ENCODE measurements at places on chromosomes 3 and 15.

DNA sequence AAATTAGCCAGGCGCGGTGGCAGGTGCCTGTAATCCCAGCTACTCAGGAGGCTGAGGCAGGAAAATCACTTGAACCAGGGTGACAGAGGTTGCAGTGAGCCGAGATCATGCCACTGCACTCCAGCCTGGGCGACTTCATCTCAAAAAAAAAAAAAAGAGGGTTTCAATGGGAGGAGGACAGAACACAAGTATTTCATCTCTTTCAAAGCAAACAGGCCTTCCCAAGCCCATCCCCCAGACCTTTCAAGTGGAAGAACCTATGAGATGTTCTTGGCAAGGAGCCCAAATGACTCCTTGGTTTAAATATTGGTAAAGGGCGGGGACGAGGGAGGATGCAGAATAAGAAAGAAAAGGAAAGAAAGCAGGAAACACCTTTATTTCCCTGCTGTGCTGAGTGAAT, 62.2 kb upstream of the MCF2L2 start:
- no peak for DNase-seq

GRCh38 chr3:107680698-107681097, 157.9 kb downstream of the BBX start:
- no peak for DNase-seq

DNA sequence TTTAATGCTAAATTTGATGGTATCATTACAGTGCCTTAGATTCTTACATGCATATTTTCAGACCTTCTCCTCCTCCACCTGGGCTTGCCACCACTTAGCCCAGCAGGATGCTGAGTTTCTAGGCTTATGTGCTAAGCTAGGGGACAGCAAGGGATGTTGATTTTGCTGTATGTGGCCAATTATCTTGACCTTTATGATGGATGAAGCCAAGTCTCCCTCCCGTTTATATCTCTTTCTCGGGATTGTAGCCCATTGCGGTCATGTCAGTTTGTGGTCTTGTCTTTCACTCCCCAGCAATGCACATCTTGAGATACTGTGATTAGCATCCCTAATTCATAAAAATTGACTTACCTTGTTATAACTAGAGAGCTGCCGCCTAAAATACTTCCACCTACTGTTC, 278.7 kb upstream of the SOX2 start:
- no peak for DNase-seq

- DNase-seq: no peak
Measured at GRCh38 chr3:83523470-83524073, 1435.2 kb upstream of the CADM2 start.

GRCh38 chr3:184805351-184806038, 6.5 kb upstream of the VPS8 start:
- no peak for DNase-seq

GRCh38 chr3:50971487-50971924, 296.8 kb downstream of the DOCK3 start:
- no peak for DNase-seq

DNA sequence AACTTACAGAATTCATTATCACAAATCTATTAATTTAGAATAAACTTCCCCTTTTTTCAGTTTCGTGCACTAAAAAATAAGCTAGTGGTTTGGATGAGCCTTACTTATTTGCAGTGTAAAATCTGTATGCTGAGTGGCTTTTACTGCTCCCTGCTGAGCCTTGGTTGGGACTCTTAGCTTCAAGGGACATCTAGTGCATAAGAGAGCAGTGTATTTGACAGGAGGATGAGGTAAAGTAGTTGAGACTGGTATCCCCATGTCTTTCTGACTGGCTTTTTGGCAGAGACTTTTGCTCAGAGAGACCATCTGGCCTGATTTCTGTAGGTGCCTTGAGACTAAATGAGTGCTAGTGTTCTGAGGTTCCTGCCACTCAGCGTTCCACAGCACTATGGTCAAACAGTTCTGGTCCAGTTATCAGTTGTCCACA, 11.8 kb downstream of the CAPN7 start:
- DNase-seq: no peak

DNA sequence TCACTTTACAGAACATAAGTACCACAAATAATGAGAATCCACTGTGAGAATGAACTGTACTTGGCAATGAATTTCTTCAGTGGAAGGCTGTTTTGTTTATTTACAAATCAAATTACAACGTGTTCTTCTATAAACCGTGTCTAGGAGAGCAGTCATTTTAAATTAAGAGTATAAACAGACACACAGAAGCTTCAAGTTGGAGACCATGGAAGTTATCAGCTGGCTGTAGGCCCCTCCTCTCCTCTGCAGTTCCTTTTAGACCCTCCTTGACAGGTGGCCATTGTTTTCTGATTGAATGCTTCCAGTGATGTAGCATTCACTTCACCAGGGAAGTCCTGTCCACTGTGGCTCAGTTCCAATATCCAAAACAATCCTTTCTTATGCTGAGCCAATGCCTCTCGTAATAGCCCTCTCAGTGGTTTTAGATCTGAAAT, 7.3 kb upstream of the MAPK6 start:
- peak; percentile 8 for DNase-seq

GRCh38 chr15:91566141-91566540, 287.4 kb upstream of the SLCO3A1 start:
- no peak for DNase-seq

GRCh38 chr3:157388976-157389375, 47.7 kb upstream of the PTX3 start:
- no peak for DNase-seq

DNA sequence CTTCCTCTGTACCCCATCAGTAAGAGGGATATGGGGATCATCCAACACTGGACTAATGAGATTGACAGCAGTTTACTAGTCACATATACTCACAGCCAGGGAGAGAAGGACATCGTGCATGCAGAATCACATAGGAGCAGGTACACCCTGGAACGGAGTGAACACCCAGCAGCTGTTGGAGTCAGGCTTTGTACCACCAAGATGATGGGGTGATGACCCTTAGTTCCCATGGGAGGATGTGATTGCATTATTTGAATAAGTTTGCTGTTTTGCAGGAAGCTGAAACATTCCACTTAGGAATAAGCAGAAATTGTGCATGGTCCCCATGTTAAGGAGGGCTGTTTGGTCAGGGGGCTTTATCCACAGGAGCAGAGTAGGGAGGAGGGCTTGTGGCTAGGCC, 482.7 kb upstream of the PDZRN3 start:
- no peak for DNase-seq

DNA sequence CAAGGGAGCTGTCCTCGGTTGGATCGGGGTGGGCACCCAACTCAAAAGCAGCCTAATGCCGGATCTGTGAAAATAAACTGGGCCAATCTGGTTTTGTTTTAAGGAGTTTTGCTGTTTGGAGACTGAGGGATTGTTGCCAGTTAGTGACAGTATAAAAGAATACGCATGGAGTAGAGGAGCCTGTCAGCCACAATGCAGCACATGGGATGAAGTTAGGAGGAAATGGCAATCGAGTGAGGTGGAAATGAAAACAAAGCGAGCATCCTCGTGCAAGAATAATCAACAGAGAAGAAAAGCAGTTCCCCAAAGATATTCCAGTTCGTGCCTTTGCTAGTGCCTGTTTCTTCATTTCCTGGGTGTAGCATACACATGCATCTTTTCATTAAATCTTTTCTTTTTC, 108.4 kb upstream of the RORA start:
- DNase-seq: no peak

DNA sequence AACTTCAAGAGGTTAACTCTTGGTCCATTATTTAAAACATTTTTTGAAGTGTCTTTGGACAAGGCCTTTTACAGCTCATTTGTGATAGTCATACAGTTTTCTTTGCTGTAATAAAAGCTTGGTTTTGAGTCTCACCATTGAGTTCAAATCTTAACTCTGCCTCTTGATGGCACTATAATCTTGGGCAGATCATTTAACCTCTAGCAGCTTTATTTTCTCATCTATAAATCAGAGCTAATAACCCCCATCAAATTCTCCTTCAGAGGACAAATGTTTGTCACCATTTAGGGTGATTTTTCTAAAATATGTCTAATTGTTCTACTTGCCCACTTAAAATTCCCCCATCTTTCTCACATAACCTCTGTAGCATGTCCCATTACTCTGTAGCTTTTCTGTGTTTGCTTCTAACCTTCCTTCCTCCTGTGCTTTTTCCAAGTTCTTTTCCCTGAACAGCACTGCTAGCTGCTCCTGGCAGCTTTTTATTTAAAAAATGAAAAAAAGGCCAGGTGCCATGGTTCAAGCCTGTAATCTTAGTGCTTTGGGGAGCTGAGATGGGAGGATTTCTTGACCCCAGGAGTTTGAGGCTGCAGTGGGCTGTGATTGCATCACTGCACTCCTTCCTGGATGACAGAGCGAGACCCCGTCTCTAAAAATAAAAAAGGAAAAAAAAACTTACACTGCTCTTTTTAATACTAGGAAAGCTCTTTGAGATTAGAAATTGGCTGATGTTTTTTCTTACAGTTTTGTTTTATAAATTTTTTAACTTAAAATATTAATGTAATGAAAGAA, 28.5 kb downstream of the UBE2E1 start:
- DNase-seq: no peak

DNA sequence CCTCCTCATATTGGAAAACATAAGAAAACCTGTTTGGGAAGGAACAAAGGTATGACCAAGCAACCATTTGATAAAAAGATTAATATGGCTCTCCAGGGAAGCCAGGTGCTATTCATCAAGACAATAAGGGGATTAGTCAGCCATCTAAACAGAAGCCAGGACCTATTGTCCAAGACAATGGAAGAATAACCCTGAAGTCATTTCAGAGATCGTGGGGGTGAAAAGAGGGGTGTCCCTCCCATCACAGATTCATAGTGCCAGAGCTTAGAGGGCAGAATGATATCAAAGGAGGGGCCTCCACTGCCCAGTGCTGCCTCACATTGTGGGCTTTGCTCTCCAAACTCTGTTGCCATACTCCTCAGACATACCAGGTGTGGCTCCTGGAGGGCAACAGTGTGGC, 73.5 kb downstream of the DAPK2 start:
- no peak for DNase-seq

- no peak for DNase-seq
Measured at GRCh38 chr3:148953094-148953493, 38.2 kb upstream of the GYG1 start.

DNA sequence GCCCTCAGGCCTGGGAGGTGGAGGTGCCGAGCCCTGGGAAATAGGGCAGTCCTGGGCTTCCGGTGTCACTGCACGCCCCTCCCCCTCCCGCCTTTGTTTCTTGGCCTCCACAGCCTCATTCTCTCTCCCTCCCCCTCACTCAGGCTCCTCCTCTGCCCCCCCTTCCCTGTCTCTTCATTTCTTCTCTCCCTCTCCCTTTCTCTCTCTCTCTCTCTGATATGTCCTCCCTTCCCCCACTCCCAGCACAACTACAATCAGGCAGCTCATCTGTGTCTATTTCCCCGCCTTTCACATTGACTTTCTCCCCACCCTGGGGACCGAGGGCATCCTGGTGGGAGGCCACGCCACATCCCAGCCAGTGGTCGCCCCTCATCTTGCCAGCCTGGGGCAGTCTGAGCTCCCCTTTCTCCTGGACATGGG, 40.2 kb downstream of the IDH2 start:
- DNase-seq: no peak

DNA sequence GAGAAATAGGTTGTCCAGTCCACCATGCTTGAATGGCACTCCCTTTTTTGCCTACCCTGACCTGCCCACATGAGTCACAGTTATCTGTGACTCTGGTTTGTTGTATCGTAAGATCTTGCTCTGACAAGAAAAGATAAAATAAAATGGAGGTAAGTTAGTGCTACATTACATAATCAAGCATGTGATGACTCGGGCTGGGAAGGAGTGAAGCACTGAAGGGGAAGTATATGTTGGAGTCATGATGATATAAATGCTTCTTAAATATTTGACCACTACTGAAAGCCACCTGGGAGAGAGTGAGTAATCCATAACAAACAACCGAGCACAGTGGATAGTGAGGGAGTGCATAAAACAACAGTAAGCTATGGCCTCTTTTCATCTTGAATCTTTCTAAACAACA, 124.4 kb downstream of the SHOX2 start:
- no peak for DNase-seq

- no peak for DNase-seq
Measured at GRCh38 chr3:177208223-177208622, 10.9 kb upstream of the TBL1XR1 start.

DNA sequence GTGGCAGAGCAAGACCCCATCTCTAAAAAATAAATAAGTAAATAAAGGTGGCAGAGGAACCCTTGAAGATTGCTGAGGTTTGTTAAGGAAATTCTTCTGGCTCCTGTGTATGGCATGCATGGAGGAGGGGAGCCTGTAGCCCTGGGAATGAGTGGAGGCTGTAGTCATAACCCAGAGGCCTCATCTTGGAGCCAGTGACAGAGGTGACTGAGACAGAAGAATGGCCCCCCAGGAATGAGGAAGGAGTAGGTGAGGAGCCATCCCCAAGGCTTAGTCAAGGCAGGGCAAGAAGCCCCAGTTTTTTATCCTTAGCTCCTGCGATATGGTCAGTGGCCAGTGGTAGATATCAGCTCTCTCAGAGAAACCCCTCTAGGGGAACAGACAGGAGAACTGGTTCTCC, 46.5 kb downstream of the BSN start:
- no peak for DNase-seq

DNA sequence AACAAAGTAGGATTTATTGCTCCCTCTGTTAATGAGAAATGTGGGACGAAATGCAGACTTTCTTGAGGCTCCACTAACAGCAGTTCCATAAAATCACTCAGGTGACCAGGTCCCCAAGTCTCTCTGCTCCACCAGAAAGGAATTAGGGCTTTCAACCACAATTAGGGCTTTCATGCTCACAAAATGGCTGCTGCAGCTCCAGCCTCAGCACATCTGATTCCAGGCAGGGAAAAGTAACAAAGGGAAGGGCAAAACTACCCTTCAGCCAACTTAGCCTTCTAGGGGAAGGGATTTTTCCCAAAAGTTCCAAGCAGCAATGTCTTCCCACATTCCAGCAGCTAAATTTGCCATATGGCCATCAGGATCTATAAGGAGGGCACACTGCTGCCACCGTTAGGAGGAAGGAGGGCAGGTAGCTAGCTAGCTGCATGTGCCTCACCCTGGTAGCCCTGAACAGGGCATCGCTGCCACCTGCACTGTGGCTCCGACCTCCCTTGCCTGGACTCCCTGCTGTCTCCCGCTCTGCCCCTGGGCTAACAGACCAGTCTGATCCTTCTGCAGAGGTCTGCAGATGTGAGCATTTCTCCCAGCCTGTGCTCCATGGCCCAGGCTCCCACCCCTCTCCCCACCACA, 12.8 kb downstream of the CFAP100 start:
- no peak for DNase-seq

DNA sequence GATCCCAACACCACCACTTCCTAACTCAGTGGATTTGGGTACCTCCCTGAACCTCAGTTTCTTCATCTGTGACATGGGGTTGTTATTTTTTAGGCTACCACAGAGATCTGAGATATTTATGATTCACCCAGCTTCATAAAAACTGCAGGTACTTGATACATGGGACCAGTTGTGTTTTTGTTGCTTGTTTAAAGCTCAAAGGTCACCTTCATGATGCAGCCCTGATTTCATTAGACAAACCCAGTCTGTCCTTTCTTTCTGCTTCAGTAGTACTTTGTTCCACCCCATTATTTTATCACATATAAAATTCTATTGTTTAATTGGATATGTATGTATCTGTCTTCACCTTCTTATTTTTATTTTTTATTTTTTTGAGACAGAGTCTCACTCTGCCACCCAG, 57.4 kb upstream of the C15orf61 start:
- DNase-seq: no peak

- no peak for DNase-seq
Measured at GRCh38 chr3:30195352-30195751, 411.0 kb upstream of the TGFBR2 start.

- DNase-seq: no peak
Measured at GRCh38 chr3:1092061-1092460, 763 bp upstream of the CNTN6 start.

- no peak for DNase-seq
Measured at GRCh38 chr3:181616088-181617070, 95.3 kb upstream of the SOX2 start.

All from caudate nucleus (tissue), 63 donors.